ENCODE measurements at places on chromosomes 6 and 20. TPM values are rescaled to one million over a fixed set of nuclear protein-coding genes. Genes with fewer than 3 reads are reported as not detected.

GRCh38 chr20:33609504-33609903 lies 52.6 kb upstream of the C20orf144 start:
- no peak for DNase-seq

DNA sequence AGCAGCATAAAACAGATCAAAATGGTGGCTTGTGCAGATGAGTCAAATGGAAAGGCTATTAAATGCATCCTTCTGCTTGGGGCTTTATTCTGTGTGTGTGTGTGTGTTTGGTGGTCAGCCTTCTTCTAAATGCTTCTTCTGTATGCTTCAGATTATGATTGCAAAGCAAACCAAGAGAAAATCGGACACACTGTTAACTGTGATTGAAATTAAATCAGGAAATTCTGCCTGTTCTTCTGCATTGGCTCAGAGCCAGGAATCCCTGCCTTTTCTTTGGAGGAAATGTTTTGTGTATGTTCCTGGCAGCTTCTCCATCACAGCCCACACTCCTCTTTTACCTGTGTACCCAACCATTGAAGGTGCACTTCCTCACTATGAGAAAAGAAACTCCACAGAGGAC lies 22.3 kb upstream of the PDE10A start:
- DNase-seq: no peak

DNA sequence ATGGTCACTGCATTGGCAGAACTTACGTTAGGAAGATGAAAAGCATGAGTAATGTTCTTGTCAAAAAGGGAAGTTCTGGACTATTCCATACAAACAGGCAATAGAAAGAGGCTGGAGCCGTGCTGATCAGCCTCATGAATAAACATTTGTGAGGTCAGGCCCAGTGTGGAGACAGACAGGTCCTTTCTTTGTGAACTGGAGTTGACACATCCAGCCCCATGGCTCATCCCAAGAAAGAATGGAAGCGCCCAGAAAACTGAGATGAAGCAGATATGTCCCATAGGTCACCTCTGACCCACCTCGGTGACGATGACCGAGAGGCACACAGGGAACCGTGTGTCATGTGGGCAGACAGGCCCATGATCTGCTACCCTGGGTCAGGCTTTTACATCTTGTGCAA lies 276.0 kb upstream of the SGK1 start:
- no peak for DNase-seq

DNA sequence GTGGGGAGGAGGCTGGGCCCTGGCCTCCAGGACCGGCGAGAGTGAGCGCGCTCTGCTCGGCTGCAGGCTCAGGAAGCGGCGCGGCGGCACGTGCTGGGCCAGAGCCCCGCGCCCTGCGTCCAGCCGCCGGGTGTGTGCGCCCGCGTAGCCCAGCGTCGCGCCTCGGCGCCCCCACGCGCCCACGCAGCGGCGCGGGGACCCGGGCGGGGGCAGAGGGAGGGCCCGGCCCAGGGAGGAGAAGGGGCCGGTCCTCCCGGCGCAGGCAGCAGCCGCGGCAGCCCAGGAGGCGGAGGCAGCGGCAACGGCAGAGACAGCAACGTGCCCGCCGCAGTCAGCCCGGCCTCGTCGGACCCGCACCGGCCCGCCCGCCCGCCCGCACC lies at the start of gene EYA2:
Gene EYA2 (plus strand): TSS at position 265 of the 380 bp plus-strand sequence. CDS start 95,168 bp downstream, outside the sequence.
- DNase-seq: no peak

- no peak for DNase-seq
These were observed 102.8 kb downstream of the ATXN1 start for GRCh38 chr6:16658348-16659034.

DNA sequence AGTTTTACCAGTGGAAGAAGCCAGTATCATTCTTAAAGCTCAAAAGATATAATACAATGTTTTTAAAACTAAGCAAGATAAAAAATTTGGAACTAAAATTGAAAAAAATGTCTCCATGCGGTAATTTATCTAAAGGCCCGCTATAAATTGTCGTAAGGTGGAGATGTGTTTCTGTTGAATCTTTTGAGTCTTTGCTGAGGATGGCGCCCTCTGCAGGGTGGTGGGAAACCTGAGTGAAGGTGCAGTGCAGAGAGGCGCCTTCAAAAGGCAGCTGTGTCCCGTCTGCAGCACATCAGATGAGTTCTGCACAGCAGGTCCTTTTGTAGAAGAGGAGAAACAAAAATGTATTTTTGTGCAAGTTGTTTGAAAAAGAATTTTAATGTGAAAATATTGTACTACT lies 29.4 kb upstream of the KIF25 start:
- DNase-seq: no peak

DNA sequence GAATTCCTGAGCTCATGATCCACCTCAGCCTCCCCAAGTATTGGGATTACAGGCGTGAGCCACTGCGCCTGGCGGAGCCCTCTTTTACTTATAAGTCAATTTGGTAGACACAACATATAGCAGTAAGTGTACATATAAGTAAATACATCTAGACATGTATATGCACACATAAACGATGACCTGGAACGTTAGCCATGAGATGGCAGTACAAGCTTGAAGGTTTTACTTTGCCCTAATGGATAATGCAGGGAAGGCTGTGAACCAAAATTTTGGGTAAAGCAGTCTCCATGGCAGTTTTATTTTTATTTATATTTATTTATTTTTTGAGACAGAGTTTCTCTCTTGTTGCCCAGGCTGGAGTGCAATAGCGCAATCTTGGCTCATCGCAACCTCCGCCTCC lies 2.4 kb upstream of the GNMT start:
- DNase-seq: no peak

- no peak for DNase-seq
These were observed 47.1 kb downstream of the SNAI1 start for GRCh38 chr20:50029697-50030461.

- DNase-seq: no peak
These were observed 465.2 kb downstream of the PHF3 start for GRCh38 chr6:64100702-64101303.

DNA sequence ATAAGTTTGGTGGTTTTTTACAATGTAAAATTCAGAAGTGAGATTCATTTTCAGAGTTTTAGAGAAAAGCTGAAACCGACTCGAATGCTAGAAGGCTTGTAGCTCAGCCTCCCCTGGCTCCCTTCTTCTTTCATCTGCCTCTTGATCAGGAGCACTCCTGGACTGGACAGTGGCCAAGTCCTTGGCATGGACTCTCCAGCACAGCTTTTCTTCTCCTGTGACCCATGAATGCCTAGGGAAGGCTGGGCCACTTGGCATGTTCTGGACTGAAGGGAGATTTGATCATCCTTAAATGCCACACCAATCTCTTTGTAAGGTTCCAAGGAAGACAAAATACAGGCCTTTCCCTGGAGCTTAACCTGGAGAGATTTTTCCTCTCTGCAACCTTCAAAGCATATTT lies 384.0 kb upstream of the SASH1 start:
- DNase-seq: no peak

DNA sequence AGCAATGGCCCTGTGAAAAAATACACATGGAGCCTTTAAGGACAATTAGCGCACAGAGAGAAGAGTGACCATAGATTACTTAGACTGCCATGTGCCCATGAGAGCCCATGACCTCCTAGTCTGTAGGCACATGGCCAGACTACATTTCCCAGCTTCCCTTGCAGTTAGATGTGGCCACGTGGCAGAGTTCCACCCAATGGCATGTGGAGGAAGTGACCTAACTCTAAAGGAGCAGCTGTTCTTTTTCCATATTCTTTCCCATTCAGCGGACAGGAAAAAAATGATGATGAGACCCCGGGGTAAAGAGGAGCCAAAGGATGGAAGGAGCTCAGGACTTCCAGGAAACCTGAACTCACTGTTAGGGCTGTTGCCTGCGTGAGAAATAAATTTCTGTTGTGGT lies 116.6 kb downstream of the CBLN4 start:
- no peak for DNase-seq

- DNase-seq: peak; percentile 11
These were observed 63.9 kb downstream of the FHL5 start for GRCh38 chr6:96626759-96627364.

DNA sequence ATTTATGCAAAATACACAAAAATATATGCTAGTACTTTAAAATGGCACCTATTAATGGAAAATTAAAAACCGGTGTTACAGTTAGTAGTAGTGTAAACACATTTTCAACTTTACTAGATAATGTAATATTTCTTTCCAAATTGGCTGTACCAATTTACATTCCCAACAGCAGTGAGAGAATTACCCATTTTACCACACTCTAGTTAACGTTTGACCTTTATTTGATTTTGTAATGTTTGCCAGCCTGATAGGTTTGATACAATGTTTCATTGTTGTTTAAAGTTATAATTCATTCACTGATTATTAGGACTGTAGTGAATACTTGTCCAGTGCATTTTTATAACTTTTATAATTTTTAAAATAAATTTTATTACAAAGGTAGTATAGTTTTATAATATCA lies 182.1 kb downstream of the EYA4 start:
- DNase-seq: no peak

GRCh38 chr6:129543981-129544380 lies 166.0 kb downstream of the ARHGAP18 start:
- no peak for DNase-seq

GRCh38 chr6:2081155-2082138 lies 164.0 kb downstream of the GMDS start:
- DNase-seq: no peak

DNA sequence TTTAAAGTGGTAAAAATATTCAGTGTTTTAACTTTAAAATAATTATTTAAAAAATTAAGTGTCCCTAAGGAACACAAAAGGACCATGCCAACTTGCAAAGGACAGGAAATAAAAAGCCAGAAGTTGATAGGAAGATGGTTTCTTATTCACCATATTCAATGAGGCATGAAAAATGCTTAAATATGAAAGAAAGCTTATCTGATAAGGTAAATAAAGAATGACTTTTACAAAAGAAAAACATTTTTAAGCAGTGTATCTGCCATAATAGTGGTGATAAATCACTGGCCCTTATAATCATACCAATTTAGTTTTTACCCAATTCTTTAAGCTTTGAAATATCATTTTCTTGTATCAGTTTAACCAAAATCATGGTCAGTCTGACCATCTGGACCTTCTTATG lies 33.5 kb upstream of the POPDC3 start:
- no peak for DNase-seq

DNA sequence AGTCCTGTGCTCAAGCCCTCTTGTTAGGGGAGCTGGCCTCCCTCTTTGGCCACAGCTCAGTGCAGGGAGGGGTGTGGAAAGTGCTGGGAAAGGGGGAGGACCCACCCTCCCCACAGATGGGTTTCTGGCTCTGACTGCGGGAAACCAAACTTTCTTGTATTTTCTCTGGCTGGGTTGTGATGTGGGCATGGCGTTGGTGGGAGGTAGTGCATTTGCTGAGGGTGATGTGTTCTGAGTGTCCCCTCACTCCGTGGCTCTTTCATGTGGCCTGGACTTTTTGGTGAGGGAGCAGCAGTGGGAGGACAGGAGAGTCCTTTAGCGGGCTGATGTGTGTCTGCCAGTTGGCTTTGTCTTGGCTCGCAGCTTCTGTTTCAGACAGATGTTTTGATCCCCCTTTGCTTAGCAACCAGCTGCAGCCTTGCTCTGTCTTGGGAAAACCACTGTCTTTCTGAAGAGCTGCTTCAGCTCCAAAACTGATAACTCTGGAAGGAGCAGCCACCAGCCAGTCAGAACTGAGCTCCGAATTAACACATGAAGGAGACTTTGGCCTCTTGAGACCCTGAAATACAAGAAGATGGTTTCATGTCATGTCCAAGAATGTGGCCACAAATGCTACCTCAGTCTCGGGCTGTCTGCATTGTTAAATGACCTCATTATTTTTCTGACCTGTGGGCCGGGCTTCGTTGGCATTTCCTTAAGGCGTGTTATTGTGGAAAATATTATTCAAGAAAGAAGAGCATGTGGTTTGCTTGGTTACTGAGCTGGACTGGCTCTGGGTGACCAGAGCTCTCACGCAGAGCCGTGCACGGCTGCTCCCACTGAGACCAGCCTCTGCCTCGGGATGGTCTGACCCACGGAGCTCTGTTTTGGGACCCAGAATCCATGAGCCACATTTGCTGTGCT lies 21.5 kb downstream of the SYNJ2 start:
- DNase-seq: no peak

- DNase-seq: no peak
These were observed 58.9 kb upstream of the TNFAIP3 start for GRCh38 chr6:137808191-137808590.

DNA sequence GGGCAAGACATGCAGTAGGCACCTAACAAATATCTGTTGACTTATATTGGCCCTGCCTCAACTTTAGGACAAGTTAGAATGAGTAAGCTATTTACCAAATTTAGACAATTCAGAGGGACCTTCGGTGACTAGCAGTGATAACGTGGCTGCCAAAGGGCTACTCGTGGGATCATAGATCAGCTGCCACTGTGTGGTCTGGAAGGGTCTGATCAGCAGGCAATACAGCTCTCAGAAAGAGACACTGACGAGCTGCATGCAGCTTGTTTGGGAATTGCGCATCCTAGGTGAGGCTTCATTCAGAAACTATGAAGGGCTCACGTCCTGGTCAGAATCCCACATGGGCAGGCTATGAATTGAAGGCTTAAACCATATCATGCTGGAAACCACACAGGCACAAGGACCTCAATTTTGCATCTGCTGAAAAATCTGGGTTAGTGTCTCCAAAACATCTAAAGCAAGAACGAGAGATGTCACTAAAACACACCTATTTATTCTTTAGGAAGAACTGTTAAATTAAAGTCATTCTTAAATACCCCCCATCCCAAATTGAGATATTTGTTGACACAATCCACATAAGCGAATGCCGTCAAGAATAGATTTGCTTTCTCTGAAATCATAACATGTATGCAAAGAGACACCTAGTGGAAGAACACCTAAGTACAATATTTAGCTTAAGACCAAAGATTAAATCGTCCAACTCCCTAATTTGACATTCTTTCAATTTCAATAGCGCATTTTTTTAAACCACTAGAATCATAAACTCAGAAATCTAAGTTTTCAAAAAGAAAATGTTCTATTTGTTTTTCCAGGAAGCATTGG lies 79.6 kb downstream of the IPCEF1 start:
- peak; percentile 33 for DNase-seq

GRCh38 chr20:34874094-34874654 lies 1.5 kb upstream of the GGT7 start:
- peak; percentile 63 for DNase-seq

GRCh38 chr6:105359419-105360370 lies 43.2 kb downstream of the PREP start:
- DNase-seq: no peak

- DNase-seq: no peak
These were observed 141.3 kb upstream of the PMEPA1 start for GRCh38 chr20:57851025-57851682.

DNA sequence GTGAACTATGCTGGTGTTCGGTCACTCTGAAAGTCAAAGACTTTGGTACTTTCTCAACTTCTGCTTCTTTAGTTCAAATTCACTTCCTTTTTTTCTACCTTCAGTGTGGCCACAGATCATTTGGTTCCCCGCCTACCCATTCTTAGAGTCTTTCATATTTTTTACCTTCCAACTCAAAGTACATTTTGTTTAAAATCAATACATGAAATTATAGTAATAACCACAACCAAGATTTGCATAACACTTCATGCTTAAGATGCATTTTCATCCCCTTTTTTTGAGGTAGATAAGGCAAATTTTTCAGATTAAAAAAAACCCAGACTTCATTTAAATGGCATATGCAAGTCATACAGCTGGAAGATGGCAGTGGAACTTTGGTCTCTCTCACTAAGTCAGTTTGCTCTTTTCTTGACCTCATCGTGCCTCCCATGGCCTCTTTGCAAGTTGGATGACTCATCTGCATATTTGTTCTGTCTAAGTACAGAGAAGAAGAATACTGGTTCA lies 11.9 kb upstream of the CNR1 start:
- DNase-seq: no peak

MATN4 gene
- under 0.01 TPM for total RNA-seq

SYCP2L gene
- total RNA-seq: under 0.01 TPM

SLC17A3 gene
- total RNA-seq: not detected

STMN3 gene
- 97.2 TPM for total RNA-seq

SPATS1 gene
- total RNA-seq: not detected

SIRPA gene
- 8.1 TPM for total RNA-seq

SLC17A2 gene
- not detected for total RNA-seq

GSS gene
- total RNA-seq: 52.0 TPM

KCNK5 gene
- 18.6 TPM for total RNA-seq

All from hematopoietic multipotent progenitor cell (in vitro differentiated cells).